Activated CD4-positive, alpha-beta T cell treated with anti-CD3 and anti-CD28 coated beads, Interleukin-2, amount 50 U/mL, for 16 hours (primary cell): ENCODE measurements at places on chromosomes 2 and 18.

- DNase-seq = no peak
Observed at GRCh38 chr2:227038550-227039189, 125.3 kb downstream of the COL4A4 start.

DNA sequence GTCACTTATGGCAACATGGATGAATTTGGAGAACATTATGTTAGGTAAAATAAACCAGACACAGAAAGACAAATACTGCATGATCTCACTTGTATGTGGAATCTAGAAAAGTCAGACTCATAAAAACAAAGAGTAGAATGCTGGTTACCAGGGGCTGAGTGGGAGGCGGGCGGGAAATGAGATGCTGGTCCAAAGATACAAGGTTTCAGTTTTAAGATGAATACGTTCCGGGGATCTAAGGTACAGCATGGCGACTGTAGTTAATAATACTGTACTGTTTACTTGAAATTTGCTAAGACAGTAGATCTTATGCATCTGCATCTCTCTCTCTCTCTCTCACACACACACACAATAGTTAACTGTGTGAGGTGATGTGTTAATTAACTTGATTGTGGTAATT lies 14.2 kb downstream of the FAM110C start:
- DNase-seq = peak; percentile 70

- no peak for DNase-seq
Observed at GRCh38 chr2:128369602-128370467, 51.2 kb upstream of the HS6ST1 start.

GRCh38 chr2:190882411-190882766 lies 1.8 kb downstream of the GLS start:
- no peak for DNase-seq

DNA sequence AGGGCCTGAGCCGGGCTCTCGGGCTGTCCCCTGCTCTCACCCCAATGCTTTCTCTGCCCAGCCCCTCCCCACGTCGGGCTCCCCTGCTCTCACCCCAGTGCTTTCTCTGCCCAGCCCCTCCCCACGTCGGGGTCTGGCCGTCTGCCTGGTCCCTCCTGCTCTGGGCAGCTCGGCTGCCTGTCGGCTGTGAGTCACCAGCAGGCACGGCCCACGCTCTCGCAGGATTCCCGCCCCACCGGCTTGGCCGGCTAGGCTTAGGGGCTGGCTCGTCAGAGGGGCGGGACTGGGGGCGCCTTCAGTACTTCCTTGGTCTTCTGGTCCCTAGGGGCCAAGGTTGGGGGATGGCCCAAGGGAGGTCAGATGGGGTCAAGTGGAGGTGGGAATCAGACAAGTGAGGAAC lies 3.3 kb downstream of the BOK start:
- no peak for DNase-seq

DNA sequence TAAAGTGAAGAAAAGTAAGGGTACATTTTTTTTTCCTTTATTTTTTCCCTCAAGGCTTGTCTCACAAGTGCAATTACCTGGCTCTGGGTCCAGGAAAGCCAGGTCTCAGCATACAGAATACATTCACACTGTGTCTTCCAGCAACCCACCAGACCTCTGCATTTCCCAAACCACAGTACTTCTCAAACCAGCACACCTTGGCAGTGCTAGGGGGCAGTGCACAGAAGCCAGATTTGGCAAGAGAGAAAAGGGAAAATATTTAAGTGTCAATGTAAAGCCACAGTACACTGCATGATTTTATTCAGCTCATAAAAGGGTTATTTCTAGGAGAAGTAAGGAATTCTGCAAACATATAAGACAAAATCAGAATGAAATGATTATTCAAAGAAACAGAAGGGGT lies 172.8 kb downstream of the NRXN1 start:
- DNase-seq = no peak

DNA sequence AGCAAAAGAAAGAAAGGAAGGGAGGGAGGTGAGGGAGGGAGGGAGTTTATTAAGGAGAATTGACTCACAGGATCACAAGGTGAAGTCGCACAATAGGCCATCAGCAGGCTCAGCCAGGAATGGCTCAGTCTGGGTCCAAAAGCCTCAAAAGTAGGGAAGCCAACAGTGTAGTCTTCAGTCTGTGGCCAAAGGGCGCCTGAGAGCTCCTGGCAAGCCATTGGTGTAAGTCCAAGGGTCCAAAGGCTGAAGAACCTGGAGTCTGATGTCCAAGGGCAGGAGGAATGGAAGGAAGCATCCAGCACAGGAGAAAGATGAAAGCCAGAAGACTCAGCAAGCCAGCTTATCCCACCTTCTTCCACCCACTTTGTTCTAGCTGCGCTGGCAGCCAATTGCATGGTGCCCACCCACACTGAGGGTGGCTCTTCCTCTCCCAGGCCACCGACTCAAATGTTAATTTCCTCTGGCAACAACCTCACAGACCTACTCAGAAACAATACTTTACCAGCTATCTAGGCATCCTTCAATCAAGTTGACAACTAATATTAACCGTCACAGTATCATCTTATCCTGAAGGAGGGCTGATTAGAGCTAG lies 5.8 kb upstream of the ACAA2 start:
- DNase-seq = no peak

DNA sequence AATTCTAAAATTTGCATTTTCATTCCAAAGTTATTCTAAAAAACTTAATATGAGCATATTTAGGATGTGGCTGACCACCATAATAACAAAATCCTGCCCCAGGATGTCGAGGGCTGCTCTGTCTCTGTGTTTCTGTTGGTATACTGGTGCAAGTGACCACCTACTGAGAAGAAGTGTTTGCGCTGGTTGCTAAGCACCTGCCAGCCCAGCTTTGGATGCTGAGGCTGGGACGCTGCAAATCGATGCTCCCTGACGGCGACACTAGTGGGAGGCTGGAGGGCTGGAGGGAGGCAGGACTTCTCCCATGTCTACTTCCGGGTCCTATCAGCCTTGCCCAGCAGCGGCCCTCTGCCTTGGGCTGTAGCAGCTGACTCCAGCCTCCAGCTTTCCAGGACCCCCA lies 45.0 kb downstream of the LAMA1 start:
- DNase-seq = no peak
